ENCODE measurements at places on chromosomes 12 and 14.
A peak's percentile ranks its signal among the peaks of the same experiment; 100 is the strongest.

- DNase-seq: no peak
These were observed 141.9 kb downstream of the ANO6 start for GRCh38 chr12:45357539-45358417.

GRCh38 chr14:50230701-50231474, 490 bp downstream of the SOS2 start:
- DNase-seq: peak; percentile 8

DNA sequence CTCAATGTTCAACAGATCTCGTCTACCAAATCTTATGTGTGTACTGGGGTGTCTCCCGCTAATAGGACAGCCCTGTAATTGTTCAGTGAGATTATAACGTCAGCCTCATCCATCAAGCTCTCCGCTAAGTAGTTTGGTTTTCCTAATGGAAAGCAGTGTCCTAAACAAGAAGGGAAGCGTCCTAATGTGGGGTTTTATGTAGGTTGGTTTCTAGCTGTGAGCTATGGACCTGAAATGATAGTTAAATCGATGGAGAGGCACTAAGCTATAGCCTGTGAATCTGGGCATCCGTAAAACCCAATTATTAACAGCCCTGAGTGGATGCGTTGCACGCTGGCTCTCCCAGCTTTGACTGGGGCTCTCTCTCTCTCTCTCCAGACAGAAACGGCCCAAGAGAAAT, 9.2 kb upstream of the MAP1LC3B2 start:
- no peak for DNase-seq

GRCh38 chr12:57401165-57401564, 29.7 kb downstream of the R3HDM2 start:
- no peak for DNase-seq

DNA sequence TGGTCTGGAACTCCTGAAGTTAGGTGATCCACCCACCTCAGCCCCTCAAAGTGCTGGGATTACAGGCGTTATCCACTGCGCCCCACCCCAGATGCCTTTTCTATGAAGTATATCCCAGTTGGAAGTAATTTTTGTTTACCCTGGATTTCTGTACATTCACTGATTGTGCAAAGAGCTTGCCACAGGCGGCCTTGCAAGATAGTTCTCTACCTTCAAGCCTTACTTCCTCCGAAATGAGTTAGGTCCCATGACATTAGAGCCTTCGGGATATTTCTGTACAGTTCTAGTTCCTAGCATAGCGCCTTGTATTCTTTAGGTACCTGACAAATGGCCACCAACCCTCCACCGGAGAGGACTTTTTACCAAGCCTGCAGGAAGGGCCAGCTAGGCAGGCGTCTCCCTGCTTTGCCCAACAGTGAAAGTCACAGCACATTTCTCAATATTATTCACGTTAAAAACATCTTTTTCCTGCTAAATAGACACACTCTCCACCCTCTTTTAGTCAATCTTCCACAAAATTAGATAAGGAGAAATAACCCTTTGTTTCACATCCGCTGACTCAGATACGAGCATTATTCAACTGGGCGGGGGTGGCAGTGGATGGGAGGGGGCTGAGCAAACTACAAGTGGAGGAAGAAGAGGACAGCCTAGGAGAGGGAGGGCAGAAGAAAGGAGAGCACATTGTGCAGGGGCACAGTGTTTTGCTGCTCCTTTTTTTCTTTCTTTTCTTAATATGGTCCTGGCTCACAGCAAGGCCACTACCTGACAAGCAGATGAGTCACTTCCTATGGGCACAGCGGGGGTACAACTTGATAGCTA, 40.0 kb upstream of the CAPRIN2 start:
- no peak for DNase-seq

DNA sequence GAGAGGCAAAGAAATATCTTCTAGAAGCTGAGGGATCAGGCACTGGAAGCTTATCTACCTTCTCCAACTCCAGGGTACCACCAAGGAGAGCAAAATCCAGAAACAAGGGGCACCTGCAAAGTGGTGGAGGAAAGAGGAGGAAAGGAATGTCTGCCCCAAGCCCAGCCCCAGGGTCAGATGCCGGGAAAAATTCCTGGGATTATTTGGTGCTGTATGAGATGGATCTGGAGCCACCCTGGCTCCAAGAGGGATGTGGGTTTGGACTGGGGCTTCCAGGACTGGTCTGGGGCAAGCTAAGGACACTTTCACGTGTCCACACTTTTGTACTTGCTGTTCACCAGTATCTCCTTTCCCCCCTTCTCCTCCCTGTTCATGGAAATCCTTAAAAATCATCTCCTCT, 69.8 kb downstream of the DPF3 start:
- DNase-seq: no peak

- peak; percentile 97 for DNase-seq
These were observed 82.3 kb downstream of the RIMBP2 start for GRCh38 chr12:130633771-130634170.

DNA sequence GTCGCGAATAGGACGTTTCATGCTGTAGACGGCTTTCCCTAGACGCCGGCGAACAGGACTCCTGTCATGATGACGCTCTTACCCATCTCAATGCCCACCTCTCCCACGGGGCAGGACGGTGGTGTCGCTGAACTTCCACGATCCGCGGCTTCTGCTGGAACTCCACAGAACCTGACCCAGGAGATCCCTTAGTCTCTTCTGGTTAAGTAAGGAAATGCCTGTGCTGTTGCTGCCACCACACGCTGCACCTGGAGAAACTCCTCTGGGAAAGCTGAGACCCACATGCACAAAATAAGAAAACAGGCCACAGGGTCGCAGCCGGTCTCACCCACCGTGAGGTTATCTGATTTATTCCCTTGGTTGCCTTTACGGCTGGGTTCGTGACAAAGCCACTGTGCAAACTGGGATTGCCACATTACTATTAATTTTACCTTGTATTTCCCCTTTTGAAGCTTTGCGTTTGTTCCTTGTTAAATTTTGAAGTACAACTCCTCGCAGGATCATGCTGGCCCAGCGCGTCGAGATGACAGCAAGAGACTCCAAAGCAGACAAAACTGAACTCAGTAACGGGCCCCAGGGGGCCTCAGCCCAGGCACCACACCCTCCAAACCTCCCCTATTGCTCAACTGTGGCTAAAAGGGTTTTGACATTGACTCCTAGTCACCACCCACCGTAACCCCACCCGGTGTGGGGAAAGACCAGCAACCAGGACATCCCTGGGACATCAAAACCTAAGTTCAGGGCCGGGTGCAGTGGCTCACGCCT, 9.2 kb upstream of the MMP17 start:
- DNase-seq: no peak

GRCh38 chr14:90703841-90704737, 112.1 kb downstream of the TTC7B start:
- no peak for DNase-seq

DNA sequence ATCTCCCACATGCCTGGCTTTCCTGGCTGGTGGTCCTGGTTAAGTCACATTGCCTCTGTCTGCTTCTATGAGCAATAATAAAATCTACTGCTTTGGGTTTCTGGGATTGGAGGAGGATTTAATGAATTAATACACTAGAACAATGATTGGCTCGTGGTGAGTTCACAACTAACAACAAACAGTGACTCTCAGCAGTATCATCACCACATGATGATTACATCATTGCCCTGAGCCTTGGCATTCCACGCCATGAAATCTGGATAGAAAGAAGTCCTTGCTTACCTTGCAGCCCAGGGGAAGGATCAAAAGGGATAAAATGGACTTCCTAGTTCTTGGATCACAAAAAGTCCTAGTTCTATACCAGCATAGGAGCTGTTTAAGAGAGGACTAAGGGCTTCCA, 1069.0 kb downstream of the VRK1 start:
- no peak for DNase-seq

GRCh38 chr12:25401547-25402345, 151.0 kb upstream of the KRAS start:
- no peak for DNase-seq

GRCh38 chr14:58574623-58575022, 63.1 kb upstream of the DACT1 start:
- DNase-seq: no peak

DNA sequence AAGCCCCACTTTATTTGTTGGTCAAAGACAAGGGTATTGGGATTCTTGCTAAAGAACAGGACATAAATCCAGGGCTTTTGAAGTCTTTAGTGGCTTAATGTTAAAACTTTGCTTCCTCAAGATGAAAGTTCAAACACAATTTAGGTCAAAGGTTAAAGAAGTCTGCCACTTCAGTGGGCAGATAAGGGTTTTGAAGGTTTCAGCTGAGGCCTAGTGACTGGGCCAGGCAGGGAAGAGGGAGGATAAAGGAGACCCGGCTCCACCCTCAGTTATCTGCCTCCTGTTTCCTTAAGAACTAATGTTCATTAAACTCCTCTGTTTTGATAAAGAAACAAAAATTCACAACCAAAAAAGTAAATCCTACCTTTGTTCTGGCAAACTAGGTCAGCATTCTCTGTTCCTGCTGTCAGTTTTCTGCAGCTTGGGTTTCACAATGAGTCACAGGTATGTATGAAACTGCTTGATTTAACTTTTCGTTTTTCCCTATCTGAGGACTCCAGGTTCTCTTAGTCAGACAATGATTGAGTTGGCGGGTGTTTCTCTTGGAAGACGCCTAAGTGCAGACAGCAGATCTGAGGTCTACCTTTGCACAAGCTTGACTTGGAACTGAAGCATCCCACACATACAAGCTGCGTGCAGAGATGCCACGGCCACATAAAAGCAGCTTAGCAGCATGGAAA, 208.3 kb downstream of the EXOC5 start:
- DNase-seq: no peak

DNA sequence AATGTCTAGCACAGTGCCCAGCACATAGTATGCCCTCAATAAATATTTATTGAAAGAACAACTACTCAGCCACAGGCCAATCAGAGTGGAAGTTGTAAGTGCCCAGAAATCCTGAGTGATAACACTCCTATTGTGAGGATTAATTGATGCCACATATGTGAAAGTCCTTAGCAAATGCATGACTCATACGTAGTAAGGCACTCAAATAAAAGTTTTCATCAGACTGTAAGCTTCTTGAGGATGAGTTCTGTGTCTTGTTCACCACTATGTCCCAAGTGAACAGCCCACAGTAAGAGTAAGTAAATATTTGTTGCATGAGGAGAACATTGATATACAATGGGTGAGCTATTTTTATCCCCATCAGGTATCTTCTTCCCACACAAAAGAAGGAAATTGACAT, 24.7 kb upstream of the ANO6 start:
- no peak for DNase-seq

DNA sequence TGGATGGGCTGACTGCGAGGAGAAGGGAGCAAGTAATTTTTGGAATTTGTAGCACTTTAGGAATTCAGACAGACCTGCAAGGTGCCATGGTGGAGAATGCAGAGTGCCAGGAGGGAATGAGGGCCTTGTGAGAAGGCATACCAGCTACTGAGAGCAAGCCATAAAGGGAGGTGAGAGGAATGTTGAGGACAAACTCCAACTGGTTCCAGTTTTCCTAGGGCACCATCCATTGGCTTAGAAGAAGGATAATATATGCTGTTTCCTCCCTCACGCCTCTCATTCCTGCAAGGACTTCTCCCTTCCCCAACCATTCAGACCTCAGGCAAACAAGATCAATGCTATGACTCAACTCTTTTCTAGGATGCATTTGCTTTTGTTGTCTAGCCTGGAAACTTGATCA, 11.2 kb upstream of the DAAM1 start:
- DNase-seq: no peak

- DNase-seq: no peak
These were observed 124.4 kb upstream of the TMTC1 start for GRCh38 chr12:29908157-29908556.

- no peak for DNase-seq
These were observed 36.9 kb downstream of the ITPK1 start for GRCh38 chr14:93078870-93079269.

DNA sequence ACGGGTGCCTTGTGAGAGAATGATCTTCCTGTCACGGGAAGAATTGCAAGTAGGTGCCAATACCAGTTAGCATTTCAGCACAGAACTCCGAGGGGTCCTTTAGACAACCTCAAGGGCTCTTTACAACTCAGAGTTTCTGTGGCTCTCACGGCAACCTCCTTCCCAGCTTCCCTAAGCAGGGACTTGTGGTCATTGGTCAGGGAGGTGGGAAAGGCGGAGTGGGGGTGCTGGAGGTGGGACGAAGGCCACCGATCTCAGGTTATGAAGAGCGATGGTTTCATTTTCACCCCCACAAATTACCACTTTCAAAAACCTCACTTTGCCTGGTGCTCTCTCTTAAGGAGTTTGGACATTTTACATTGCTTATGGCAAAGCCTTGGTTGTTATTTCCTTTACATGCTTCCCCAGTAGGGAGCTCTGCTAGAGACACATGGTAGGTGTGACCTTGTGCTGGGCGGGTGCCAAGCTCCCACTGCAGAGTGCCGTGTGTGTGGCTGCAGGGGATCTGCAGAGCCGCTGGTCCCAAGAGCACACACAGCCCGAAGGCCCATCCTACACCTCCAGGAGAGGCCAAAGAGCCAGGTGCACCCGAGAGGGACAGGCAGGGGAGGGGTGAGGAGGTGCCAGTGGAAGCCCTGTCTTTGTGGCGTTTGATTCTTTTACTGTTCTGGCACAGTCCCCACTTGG, 21.4 kb downstream of the BCL2L14 start:
- DNase-seq: peak; percentile 65

DNA sequence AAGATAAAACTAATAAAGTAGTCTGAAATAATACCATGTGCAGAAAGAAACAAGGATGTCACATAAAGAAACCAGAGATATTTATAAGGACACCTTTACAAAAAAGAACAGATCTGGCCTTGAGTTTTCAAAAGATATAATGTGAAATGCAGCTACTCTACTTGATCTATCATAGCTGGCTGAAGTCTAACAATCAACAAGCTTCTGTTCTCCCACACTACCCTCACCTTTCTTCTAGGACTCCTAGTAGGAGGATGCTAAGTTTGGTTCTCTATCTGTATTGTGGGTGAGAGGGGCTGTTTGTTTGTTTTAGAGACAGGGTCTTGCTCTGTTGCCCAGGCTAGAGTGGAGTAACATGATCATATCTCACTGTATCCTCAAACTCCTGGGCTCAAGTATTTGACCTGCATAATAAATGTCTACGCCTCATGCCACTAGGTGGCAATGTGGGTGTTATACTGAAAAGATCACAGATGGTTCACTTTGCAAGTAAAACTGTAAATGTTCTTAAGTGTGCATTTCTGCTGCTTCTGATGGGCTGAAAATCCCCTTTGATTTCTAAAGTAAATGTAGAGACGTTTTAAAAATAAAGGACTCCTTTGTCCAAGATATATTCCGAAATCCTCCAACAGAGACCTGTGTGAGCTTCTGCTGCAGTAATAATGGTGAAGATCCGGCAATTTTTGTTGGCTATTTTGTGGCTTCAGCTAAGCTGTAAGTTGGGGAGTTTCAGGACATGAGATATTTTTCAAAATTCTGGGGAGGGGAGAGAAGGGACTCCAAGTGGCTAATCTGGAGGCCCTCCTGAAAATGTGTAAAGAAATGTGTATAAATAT, 269.3 kb downstream of the DAD1 start:
- peak; percentile 13 for DNase-seq
